ENCODE measurements at places on chromosomes 2 and 18.
A peak's percentile ranks its signal among the peaks of the same experiment; 100 is the strongest.

DNA sequence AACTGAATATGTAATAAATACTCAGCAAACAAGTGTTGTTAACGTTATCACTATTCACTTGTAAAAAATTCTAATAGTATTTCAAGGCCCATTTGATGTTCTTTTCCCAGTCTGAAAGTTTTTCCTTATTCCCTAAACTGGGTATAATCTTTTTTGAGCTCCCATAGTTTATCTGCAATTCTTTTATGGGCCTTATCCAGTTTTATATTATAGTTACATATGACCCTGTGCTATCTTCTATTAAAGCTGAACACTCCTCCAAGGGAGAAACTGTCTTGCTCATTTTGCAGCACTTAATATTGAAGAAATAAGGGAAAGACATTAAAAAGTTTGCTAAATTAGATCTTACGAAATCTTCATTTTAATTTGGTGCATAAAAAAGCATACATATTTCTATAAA lies 13.9 kb downstream of the PELI1 start:
- no peak for ATAC-seq

- no peak for ATAC-seq
These were observed 114.9 kb downstream of the TCF4 start for GRCh38 chr18:55473058-55473457.

DNA sequence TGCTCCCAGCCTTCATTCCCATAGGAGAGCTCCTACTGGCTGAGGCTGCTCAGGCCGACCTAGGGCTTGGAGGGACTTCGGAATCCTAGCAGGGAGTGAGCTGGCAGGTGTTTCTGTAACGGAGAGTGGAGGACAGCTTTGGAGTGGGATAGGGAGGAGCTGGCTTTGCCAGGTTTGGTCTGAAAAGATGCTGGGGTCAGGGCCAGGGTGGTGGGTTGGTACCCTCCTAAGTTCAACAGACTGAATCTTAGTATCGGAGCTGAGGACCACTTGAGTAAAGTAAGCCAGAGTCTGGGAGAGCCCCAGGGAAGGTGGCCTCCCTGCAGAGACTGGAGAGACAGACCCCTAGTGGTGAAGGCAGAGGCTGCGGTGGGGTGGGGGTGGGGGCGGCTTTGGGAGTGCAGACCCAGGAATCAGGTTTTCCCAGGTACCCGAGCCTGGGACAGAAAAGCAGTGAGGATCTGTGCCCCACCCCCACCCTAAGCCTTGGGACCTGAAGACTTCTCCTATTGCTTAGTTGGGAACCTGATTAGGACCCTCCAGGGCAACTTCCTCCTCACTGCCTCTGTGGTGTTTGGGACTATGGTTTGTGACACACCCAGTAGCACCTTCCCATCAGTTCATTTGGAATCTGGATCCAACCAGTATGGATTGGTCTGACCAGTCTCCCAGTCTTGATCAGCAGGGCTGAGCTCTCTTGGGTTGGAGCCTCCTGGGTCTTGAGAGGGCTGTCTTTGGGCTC lies 3.0 kb downstream of the CNNM4 start:
- peak; percentile 44 for ATAC-seq

DNA sequence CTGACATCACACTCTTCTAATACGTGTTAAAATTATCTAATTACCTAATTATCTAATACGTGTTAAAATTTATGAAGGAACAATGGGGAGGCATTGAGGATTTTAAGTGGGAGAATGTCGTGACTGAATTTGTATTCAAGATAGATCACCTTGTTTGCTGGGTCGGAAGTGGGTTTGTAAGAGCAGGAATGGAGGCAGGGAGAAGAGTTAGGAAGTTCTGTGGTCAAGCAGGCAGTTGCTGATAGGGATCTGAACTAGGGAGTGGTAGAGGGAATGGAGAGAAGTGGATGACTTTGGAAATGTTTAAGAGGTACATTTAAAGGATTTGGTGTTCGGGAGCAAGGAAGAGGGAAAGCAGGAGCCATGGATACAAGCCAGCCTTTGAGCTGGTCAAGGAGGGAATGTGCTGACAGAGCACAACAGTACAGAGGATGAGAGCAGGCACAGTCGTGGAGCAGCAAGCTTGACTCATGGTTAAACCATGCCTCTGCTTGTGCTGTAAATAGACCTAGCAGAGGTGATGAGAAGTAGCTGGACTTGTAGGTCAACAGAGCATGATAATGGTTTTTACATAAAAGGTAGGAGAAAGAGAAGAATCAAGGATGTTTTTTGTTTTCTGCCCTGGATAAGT lies 16.2 kb downstream of the IL18RAP start:
- ATAC-seq = no peak

DNA sequence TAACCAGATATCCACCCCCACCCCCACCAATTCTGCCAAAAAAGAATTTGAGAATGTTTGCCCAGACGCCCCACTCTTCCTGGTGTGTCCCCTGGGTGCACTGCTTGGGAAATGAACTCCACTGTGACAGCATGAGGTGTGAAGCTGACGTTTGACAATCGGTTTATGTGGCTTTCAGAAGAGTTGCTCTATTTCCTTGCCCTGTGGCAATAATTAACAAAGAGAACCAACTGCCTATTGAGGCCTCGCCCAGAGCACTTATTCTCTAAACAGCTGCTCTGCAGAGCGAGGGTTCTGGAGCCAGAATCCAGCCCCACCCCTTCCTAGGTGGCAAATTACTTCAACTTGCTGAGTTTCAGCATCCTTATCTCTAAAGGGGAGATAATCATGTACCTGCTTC lies 115.8 kb upstream of the SIX3 start:
- ATAC-seq = no peak

GRCh38 chr18:79400591-79401381 lies 5.1 kb downstream of the NFATC1 start:
- ATAC-seq = no peak

DNA sequence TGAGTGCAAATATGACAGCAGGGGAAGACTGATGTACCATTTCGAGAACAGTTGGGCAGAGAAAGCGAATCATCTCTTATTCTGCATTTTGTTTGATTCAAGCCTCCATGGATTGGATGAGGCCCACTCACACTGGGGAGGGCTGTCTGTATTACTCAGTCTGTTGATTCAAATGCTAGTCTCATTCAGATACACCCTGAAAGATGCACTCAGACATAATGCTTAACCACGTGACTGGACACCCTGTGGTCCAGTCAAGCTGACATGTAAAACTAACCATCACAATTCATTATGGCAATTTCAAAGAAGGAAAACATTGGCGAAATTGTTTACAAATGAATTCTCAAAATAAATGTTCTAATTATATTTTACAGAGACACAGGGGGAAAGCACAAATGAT lies 1210.2 kb downstream of the DPP10 start:
- no peak for ATAC-seq

DNA sequence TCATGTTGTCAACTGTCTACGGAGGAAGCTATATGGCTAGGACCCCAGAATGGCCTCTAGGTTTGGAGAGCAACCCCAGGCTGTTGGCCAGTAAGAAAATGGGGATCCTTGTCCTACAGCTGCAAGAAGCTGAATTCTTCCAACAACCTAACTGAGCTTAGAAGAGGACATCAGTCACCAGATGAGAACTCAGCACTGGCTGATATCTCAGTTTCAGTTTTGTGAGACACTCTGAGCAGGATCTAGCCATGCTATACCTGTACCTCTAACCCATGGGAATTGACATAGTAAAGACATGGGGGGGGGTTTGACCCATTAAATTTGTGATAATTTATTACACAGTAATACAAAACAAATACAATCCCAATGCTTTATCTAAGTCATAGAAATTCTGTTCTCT lies 312.5 kb downstream of the ERBB4 start:
- ATAC-seq = no peak

DNA sequence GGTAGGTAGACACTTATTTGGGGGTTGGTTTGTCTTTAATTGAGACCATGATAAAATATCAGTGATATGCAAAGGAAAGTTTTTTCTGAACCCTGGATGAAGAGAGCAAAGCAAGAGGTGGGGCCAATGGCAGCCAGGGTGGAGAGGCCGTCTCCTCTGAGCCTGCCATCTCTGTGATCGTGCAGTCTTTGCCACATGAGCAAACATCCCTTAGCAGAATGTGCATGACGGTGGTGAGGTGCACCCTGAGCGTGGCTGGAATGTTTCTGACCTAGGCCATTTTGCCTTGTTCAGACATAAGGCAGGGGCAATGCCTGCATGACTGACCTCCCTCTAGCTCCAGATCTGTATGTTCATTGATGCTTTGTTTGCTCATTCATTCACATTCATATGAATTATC lies 6.0 kb downstream of the NCK2 start:
- no peak for ATAC-seq

- no peak for ATAC-seq
These were observed 52.9 kb downstream of the DPYSL5 start for GRCh38 chr2:26900831-26901321.

DNA sequence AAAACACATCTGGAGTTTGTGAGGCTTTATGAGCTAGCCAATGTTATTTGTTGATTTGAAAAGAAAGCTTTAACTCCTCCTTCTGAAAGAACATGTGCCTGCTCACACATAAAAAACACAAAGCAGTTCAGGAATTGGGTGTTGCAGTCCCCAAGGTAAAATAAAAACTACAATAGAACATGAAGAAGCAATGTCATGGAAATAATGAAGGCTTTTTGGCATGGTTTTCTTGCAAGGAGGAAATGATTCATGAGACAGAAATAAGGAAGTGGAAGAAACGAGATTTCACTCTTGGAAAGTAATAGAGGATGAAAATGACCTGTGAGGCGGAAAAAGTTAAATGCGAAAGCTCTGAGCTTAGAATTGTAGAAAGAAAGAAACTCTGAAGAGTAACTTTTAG lies 81.1 kb downstream of the TRIB2 start:
- ATAC-seq = no peak

DNA sequence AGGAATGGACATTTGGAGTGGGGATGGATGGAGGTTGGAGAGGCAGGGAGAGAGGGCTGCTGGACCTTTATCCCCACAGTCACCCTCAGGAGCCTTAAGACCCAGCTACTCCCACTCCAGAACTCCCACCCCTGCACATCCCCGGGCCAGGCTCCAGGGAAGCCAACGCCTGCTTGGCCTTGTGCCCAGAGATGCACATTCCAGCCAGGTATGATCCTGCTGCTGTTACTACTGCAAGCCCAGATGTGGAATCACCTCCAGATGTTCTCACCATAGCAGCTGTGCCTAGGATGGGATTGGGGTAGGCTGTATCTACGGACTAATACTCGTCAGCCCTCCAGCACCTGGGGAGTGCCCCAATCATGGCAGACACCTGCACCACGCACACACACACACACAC lies 71.7 kb downstream of the ZFP36L2 start:
- ATAC-seq = no peak

- ATAC-seq = no peak
These were observed 46.2 kb upstream of the CCDC141 start for GRCh38 chr2:179096090-179096489.

- ATAC-seq = peak; percentile 22
These were observed 26.5 kb downstream of the NCKAP1 start for GRCh38 chr2:183011743-183012142.

- ATAC-seq = peak; percentile 74
These were observed 38.6 kb downstream of the TRIB2 start for GRCh38 chr2:12755384-12755783.

DNA sequence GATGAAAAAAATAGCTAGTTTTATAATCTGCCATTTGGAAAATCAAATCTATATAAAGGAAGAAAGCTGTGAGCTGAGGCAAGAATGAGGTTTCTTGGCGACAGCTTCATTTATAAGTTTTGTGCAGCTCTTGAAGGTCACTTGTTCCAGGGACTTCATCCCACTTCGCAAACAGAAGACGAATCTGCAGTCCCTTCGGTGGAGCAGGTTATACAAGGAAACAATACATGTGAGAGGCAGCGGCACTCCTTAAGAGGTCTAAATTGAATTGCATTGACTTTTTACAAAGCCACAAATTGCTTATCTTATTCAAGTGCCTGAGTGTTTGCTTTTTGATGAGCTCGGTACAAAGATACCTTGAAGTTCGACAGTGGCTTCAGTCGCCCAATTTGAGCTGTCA lies 72.2 kb downstream of the C1QL2 start:
- ATAC-seq = no peak

GRCh38 chr2:158713523-158714138 lies 81.5 kb upstream of the DAPL1 start:
- ATAC-seq = no peak

GRCh38 chr18:42072407-42072806 lies 117.4 kb downstream of the PIK3C3 start:
- ATAC-seq = no peak

DNA sequence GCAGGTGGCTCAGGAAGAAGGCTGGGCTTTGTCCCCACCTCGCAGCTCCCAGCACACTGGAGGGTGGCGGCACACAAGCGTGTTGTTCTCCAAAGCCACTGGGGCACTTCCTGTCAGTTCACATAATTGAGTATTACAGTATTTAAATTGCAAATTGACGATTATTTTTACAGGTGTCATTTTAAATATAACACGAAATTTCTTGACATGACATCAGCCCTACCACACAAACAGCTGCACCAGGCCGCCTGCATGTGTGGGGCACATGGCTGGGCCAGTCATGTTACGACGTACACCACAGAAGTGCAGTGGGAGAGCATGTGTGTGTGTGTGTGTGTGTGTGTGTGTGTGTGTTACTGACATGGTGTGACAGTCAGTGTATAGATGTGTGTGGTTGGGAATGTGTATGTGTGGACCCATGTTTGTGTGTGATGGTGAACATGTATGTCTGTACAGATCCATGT lies 155.6 kb downstream of the TTC32 start:
- ATAC-seq = no peak

GRCh38 chr2:39146630-39147029 lies 25.8 kb upstream of the SOS1 start:
- no peak for ATAC-seq

DNA sequence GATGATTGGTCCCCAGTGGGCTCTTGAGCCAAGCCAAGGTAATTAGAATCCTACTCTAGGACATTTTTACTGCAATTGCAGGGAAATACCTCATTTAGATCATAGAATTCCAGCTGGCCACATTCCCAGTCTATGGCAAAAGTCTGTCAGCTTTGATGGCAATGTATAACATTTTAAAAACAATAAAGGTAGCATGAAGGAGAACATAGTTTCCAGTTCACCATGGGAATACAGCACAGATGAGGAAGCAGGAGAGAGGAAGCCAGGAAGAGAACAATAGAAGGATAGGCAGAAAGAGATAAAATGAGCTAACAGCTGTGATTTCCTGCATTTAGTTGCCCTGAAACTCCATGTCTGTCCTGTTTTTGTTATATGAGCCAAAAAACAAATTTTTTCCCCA lies 897.3 kb upstream of the DDX18 start:
- ATAC-seq = no peak

- ATAC-seq = no peak
These were observed 900.8 kb upstream of the CELF4 start for GRCh38 chr18:38466426-38466825.

GRCh38 chr18:35024965-35025364 lies 16.2 kb upstream of the MAPRE2 start:
- ATAC-seq = no peak

GRCh38 chr2:41543726-41544125 lies 504.1 kb upstream of the PKDCC start:
- no peak for ATAC-seq

- no peak for ATAC-seq
These were observed 10.3 kb downstream of the ITGA6 start for GRCh38 chr2:172437419-172438341.

DNA sequence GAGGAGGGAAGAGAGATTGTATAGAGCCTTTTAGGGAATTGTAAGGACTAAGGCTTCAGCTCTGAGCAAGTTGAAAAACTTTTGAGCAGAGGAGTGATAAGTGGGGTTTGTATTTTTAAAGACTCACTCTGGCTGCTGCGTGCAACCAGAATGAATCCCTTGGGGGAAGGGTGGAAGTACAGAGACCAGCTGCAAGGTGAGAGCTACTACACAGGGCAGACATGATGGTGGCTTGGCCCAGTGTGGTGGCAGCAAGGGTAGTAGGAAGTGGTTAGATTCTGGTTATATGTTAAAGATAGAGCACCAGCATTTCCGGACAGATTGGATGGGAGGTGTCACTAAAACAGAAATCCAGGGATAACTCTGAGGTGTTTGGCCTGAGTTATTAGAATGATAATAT lies 10.1 kb upstream of the SESTD1 start:
- no peak for ATAC-seq
